ENCODE measurements at places on chromosomes 1 and 21.

DNA sequence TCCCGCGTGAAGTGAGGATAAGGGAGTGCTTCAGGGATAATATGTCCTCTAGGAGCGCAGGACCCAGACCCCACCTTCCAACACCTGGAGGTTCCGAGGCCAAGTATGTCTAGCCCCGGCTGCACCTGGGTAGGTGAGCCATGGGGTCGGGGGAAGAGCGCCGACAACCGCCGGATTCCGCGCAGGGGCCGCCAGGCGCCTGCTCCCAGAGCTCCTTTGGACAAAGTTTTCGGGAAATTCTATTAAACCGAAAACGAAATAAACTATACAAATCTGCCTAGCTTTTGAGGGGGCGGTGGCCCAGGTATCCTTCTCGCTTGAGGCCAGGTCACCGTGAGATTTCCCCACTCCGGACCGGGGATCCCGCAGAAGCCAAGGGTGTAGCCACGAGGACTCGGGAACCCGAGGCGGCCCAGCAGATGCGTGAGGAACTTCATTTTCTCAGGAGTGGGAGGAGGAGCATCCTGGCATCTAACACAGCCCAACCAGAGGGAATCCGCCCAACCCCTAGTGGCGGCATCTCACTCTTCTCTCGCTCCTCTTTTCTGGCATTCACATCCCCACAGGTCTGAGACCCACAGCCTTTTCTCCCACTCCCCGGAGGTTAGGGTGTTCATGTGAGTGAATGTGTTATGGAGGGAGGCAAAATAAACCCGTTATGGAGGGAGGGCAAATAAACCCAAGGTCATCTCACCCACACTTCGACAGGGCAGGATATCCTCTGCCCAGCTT, 2.3 kb upstream of the DMRTA2 start:
- no peak for DNase-seq

DNA sequence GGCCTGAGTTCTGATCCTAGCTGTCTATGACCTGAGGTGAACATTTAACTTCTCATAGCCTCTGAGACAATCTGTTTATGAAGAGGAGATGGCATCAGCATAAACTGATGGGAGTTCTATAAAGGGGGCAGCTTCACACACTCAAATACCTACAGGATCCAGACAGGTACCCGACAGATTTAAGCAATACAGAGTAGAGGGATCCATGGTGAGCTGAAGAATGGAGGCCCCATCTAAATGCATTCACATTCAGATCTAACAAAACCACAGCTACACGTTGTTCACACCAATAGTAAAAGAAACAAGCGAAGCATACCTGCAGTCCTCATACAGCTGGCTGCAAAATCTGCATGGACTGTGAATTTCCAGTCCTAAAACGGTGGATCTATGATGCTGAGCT, 48.7 kb upstream of the ESRRG start:
- DNase-seq = no peak

GRCh38 chr1:206812471-206812870, 40.2 kb upstream of the IL10 start:
- DNase-seq = no peak

GRCh38 chr21:45082736-45083135, 8.4 kb downstream of the ADARB1 start:
- DNase-seq = no peak

- DNase-seq = no peak
Measured at GRCh38 chr1:212981571-212982328, 31.4 kb downstream of the VASH2 start.

- DNase-seq = no peak
Measured at GRCh38 chr1:3196577-3197245, 127.7 kb downstream of the PRDM16 start.

GRCh38 chr1:232973652-232974611, 23.5 kb downstream of the NTPCR start:
- no peak for DNase-seq

DNA sequence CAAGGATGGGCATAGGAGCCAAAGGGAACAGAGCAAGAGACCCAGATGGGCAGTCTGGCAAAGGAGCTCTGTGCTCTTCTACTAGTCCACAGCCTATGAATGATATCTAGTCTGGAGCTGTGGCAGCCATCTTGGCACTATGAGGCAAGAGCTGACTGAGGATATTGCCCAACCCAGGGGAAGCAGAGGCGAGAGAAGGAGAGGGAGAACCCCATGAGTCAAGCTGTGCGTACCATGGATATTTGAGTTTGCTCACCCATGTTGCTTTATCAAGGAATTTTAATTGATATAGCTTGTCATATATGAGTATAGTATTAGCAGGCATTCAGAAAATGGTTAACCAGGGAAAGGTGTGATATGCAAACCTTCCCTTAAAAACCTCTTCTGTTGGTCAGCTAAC, 420.9 kb downstream of the PRDM2 start:
- no peak for DNase-seq

DNA sequence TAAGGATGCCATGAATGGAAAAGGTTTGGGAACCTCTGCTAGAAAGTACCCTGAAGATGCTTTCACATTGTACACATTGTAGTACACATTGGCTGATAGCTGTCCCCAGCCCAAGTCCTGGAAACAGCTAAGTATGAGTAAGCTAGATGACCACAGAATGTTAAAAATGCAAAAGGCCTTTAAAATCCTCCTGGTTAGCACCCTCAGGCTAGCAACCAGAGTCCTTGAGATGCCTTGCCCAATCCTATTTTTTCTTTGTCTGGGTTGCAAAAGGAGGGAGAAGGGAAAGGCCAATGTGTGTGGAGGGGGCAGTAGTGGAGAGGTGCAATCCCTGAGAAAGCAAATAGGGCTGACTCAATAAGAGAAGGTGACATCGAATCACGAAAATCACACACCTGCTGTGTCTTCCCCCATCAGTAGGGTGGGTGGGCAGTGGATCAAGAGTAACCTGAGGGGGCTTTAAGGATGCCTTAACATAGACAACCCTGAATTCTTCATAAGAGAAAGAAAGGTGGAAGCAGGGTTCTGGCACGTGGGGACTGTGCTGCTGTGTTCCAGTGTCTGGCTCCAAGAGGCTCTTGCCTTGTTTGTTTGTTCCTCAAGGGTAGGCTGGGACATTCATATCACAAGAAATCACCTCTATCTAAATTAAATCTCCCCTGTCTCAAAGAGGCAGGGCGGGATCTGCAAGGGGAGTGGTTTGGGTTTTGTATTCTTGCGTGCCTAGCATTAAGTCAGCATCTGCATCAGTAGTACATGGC, 266.2 kb upstream of the PLXNA2 start:
- peak; percentile 89 for DNase-seq

DNA sequence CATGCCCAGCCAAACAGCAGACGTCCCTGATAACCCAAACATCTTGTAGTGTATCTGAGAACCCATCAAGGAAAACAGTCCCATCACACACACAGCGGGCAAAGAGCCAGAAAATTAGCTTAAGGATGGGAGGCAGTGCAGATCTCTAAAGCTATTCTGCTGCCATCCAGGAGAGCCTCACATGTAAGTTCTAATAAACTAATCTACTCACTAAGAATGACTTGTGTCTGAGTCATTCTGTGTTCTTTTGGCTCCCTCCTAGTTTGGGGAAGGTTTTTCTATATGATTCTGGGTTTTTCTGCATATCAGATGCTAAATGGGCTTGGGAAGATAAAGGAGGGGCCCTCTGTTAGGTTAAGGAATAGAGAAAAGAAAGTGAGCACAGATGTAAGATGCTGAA, 162.8 kb downstream of the HUNK start:
- DNase-seq = no peak

DNA sequence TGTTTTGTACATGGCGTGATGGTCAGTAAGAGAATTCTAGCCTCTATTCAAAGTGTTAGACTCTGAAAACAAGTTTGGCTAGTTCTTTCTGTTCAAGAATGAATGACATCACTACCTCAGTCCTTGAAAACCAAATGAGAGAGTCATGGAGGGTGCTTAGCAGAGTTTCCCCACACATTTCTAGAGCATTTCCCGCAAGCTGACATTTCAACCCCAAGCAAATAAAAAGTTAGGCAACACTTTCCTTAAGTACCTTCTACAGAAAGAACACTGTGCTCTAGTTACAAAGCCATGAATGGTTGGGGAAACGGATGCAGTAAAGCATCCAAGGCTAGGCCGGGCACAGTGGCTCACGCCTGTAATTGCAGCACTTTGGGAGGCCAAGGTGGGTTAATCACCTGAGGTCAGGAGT, 47.9 kb upstream of the SLC44A3 start:
- DNase-seq = no peak

DNA sequence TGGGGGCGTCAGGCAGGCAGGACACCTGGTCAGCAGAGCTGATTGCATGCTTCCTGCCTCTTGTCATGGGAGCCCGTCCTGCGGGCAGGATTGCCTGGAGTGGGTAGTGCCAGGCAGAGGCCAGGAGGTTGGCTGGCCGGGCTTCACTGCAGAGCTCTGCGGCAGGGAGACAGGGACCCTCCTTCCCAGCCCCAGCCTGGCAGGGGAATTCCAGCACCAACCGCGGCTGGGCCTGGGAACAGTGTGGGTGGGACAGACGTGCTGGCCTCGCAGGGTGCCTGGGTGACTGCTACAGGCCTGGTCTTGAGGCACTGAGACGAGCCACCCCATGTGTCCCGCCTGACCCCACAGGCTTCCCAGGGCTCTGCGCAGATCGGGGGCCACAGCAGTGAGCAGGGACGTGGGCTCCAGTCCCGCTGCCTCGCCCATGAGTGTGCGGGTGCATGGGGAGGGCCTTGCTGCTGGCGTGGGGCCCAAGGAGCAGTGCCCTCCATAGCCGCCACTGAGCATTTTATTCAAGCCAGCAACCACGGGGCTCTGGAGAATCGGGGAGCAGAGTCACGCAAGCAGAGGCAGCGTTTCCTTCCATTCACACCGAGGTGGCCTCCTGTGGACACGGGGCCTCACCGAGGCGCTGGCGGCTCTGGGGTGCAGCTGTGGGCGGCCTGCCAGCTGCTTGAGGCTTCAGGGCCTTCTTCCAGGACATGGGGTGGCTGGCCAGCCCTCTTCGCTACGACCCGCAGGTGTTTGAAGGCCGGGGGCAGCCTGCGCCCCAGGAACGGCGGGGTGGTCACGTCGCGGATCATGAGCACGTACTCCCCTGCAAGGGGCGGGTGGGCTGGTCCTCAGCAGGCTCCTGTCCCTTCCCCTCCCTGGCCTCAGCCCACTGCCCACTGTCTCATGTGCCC, 70.3 kb downstream of the MORN1 start:
- no peak for DNase-seq

- no peak for DNase-seq
Measured at GRCh38 chr1:67700220-67700619, 15.2 kb downstream of the GADD45A start.

GRCh38 chr1:230272557-230272956, 153.6 kb downstream of the PGBD5 start:
- DNase-seq = no peak

DNA sequence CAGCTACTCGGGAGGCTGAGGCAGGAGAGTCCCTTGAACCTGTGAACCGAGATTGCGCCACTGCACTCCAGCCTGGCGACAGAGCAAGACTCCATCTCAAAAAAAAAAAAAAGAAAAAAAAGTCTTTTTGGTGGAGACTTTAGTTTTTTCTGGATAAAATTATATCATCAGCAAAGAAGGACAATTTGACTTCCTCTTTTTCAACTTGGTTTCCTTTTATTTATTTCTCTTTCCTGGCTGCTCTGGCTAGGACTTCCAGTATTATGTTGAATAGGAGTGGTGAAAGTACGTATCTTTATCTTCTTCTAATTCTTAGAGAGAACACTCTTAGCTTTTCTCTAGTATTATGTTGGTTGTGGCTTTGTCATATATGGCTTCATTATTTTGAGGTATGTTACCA, 130.8 kb downstream of the PCBP3 start:
- DNase-seq = no peak

DNA sequence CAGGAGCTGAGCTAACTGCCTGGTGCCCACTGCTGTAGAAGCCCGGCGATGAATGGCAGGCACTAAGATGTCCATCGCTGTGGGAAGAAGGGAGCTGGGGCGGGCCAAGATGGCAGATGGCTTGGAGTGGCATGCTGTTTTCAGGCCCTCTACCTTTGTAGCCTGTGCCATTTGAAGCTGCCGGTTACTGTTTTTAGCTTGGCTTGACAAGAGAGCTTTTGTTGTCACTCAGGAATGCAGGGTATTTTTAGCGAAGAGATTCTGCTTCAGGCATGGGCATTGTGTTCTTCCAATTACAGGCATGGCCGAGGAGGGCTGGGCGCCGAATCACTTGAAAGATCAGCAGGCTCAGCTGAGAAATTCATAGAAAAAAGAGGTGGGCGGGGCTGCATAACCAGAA, 348.7 kb downstream of the RPS6KC1 start:
- no peak for DNase-seq

DNA sequence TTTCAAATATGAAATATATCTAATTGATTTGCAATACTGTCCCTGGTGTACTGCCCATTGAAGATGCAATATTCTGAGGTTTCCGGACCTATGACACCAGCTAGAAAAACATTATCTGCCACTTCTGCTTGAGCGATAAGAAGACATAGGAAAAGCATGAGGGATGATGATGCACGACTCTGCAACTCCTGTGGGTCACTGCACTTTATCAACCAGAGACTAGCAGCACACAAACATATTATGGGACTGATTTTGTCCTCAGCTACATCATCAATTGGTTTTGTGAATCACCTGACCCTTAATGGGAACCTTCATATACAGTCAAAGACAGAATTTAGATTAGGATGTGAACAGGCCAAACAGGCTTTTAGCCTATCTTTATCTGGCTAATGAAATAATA, 13.8 kb upstream of the KCNA3 start:
- DNase-seq = no peak

DNA sequence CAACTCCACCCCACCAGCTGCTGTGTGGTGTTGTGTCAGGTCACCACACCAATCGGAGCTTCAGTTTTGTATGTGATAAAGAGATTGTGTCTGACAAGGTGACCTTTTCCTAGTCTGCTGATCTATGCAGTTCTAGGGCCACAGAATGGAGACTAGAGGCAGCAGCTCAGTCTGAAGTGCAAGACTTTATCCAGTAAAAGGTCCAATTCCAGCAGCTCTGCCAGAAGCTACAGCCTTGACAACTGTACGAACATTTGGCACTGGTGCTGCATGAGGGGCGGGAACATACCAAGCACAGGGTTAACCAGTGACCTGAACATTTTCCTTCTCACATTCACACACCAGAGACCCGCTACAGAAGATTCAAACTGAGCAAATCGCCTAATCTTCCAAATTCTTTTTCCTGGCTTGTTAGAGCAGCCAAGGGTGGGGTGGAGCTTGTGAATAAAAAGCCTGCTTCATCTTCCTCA, 9.3 kb downstream of the FMO1 start:
- DNase-seq = no peak

DNA sequence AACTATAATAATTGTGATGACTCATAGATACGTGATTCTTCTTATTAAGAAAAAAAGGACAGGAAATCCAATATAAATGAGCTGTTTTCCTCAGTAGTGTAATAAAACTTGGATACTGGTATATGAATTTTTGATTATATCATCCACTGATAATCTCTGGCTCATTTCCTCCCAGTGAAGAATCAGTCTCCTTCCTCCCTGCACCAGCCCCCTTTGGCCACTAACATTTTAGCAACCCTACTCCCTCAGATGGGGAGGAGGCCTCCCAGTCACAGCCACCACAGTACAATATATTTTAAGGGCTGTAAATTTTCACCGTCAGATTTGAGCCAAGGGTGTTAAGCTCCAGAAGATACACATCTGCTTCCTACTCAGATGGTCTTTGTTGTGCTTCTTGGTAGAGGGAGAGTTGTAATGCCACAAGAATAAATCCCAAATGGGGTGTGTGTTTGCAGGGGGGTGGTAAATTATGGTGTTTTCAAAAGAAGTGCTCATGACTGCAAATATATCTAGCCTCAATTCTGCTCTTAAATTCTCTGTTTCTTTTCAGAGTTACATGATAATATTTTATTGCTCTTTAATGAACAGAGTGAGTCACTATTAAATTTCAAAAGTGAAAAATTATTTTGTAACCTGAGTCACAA, 153.5 kb downstream of the HLX start:
- DNase-seq = no peak

Measured in BJ (cell line).